ENCODE measurements at places on chromosomes 7 and 10.

- DNase-seq = no peak
These were observed 24.8 kb downstream of the LEP start for GRCh38 chr7:128265906-128266300.

- no peak for DNase-seq
These were observed 219.5 kb downstream of the KIAA1217 start for GRCh38 chr10:24428410-24428782.

- DNase-seq = no peak
These were observed 142.6 kb upstream of the LRRN3 start for GRCh38 chr7:110948280-110948679.

DNA sequence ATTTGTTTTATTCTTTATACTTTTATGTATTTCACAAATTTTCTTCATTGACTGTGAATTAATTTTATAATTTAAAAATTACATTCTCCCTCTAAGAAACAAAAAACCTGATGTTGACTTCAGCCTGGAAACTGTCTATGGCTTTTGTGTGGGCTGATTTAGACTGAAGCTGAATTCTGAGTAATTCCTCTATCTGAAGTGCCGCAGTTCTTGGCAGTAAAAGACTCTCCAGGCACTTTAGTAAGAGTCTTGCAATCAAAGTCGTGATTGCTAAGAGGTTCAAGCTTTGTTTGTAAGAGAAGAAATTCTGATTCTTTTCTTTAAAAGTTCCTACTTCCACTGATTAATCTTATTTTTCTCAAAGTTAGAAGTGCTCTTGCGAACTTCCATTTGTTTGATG, 3.4 kb upstream of the CEP41 start:
- no peak for DNase-seq

- DNase-seq = no peak
These were observed 147.2 kb downstream of the MYOF start for GRCh38 chr10:93334901-93335327.

DNA sequence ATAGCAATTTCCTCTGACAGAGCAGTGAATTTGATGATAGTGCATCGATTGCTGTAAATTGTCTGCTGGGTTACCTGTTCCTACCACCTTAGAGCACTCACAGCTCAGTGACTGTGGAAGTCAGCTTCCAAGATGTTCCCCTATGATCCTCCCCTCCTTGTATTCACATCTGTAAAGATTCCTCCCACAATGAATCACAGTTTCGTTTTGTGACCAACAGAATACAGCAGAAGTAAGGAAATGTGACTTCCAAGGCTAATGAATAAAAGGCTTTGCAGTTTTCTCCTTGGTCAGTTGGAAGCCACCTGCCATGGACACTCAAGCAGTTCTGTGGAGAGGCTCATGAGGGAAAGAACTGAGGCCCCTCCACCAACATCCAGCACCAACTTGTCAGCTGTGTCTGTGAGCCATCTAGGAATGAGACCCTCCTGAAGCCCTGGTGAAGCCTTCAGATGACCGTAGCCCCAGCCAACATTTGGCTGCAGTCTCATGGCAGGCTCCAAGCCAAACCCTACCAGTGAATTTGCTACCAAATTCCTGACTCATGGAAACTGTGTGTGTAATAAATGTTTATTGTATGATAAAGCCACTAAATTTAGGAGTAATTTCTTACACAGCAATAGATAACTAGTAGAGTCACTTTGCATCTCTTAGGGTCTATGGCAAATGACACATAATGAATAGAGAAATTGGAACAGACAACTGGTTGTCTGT, 309.5 kb upstream of the NPVF start:
- DNase-seq = no peak

GRCh38 chr7:84663224-84663623, 468.6 kb upstream of the SEMA3A start:
- no peak for DNase-seq

- no peak for DNase-seq
These were observed 15.2 kb upstream of the KNDC1 start for GRCh38 chr10:133144771-133145170.

DNA sequence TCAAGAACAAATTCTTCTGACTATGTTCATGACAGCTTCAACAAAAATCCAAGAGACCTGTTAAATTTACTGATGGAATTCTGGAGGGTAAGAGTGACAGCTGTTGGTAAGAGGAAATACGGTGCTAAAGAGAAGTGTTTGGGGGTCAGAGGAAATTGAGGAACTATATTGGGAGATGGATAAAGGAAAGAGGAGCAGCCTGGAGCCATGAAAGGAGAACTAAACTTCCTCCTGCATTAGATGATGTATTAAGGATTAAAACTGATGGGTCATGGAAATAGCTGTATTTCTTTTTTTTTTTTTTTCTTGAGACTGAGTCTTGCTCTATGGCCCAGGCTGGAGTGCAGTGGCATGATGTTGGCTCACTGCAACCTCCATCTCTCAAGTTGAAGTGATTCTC, 95.3 kb downstream of the HERPUD2 start:
- no peak for DNase-seq

DNA sequence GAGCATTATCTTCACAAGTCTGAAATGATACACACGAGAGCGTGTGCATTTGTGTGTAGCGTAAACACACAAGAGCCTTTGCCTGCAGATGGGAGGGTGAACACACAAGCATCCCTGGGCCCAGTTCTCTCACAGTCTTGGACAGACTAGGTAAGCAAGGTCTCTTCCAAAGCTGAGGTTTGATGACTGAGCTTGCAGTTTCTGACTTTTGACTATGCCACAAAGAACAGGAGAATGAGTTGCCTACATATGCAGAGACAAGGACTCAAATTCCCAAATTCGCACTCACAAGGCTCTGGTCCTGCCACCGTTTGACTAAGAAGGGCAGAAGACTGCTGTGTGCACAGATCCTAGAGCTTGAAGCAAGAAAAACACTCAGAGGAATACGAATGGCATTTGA, 55.8 kb downstream of the FAM53B start:
- DNase-seq = no peak

- DNase-seq = no peak
These were observed 16.3 kb downstream of the LIPA start for GRCh38 chr10:89235073-89235798.

Data from stimulated activated CD8-positive, alpha-beta memory T cell treated with anti-CD3 and anti-CD28 coated beads, Interleukin-7, amount 100 ng/mL, for 1 hour (primary cell).